MV-4-11 (cell line): ENCODE measurements at places on chromosomes 7 and 10.
A peak's percentile ranks its signal among the peaks of the same experiment; 100 is the strongest.

DNA sequence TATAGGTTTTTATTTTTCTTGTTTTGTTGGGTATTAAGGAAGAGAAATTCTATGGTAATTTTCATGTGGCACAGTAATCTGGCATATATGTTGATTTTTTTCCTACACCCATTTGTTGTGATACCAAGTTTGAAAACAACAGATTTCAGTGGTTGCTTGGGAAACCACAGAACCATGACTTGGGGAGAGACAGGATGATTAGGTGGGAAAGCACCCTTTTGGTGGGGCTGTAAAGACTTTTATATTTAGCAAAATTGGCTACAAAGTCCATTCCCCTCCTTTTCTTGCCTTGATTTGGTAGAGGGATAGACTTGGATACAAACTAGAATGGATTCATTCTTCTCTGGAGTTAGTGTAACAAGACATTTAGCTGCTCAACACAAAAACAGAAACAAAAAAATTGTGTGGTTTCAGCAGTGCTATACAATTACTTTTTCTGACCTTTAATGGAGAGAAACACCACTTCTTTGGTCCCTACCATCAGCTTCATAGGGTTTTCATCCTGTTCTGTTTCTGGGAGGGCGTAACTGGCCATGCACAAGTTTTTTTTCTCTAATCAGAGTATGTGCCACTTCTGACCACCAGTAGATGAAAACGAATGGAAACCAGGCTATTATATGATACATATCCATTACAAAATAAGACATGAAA lies 52.7 kb downstream of the FIGNL1 start:
- DNase-seq: no peak

GRCh38 chr7:122544463-122544862 lies 154.5 kb downstream of the RNF133 start:
- DNase-seq: peak; percentile 89

- DNase-seq: no peak
These were observed 41.8 kb downstream of the CPED1 start for GRCh38 chr7:121030308-121030707.

DNA sequence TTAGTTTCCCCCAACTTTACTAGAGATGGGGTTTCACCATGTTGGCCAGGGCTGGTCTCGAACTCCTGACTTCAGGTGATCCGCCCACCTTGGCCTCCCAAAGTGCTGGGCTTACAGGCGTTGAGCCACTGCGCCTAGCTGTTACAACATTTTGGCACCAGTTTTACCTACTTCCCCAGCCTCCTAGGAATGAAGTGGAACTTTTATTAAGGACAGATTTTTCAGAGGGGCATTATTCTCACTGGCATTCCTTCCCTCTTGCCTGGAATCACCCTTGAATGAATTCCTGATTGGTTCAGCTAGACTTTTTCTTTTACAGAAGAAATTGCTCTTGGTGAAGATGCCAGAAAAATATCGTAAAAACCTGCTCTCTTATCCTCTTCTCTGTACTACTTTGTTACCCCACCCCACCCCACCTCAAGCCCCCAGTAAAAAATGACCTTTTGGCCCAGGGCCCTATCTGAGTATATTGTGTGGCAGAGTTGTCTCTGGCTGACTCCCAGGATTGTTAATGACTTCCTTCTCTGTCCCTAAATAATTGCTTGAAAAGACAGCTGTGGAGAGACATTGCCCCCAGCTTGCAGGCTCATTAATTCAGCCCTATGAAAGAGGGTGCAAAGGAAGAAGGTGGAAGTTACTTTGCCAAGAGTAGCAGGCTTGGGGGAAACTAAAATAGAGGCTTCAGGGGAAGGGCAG lies 189.6 kb downstream of the AUTS2 start:
- no peak for DNase-seq

GRCh38 chr10:61978965-61979364 lies 77.5 kb downstream of the ARID5B start:
- peak; percentile 62 for DNase-seq

DNA sequence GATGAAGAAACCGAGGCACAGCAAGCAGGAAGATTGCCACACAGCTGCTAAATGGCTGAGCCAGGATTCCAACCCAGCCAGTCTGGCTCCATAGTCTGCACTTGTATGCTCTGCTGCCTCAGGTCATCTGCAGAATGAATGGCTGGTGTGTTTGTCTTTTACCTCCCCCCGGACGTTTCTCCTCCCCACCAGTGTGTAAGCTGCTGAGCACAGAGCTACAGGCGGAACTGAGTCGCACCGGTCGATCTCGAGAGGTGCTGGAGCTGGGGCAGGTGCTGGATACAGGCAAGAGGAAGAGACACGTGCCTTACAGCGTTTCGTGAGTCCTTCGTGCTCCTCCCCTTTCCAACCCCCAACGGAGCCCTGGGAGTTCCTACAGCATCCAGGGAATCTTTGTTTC lies 2.6 kb downstream of the CNPY4 start:
- DNase-seq: no peak

GRCh38 chr10:29408847-29409240 lies 120.0 kb downstream of the LYZL1 start:
- no peak for DNase-seq

- DNase-seq: no peak
These were observed 662.0 kb upstream of the ANKRD30A start for GRCh38 chr10:36463390-36463789.

DNA sequence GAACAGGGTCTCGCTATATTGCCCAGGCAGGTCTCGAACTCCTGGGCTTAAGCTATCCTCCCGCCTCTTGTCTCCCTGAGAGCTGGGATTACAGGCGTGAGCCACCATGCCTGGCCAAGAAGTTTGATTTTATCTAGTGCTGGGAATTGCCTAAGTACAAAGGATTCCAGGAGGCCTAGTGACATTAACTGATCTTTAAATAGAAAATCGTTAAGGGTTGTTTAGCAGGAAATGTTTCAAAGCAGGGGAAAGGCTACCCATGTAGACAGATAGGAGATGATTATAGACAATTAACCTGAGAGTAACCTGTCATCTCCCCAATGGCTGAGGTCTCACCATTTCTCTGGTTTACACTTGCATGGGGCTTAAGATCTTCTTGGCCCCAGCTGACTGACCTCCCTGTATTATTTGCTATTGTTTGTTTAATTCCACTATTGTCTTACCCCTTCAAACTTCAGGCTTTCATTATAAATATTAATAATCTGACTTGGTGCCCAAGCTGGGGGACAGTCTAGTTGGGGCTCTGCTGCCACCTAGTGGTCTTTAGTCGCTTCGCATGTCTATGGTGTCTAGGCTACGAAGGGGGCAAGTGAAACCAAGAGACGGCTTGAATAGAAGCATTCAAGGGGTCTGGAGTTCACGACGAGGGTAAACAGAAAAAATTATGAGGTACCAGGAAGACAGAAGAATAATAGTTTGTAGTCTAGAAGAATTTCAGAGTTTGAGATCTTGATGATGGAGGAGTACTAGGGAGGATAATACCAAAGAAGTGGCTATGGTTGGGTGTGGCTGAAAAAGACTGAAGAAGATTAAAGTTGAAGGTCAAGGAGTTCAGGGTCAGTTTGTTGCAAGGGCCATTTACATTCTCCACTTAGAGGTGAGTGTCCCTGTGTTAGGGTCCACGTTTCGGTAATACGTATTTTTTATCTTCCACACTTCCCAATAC lies 40.4 kb upstream of the BPGM start:
- DNase-seq: peak; percentile 28

DNA sequence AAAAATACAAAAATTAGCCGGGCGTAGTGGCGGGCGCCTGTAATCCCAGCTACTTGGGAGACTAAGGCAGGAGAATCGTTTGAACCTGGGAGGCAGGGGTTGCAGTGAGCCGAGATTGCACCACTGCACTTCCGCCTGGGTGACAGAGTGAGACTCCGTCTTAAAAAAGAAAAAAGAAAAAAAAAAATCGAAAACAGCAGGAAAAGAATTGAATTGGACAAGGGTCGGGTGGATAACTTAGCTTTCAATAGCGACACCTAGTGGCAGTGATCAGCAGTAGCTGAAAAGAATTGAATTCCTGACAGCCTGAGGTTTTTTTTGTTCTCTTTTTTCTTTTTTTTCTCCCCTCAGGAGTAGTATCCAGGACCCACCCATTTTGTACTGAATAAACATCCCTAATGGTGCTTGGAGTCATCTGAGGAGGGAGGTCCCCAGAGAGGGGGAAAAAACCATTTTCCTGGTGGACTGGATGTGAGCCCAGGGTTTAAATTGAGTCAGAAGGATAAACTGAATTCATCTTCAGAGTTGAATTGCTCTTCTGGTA lies 55.1 kb downstream of the CYCS start:
- DNase-seq: peak; percentile 72

GRCh38 chr10:102419269-102420180 lies 940 bp upstream of the PSD start:
- peak; percentile 28 for DNase-seq

- no peak for DNase-seq
These were observed 91.4 kb upstream of the CCDC71L start for GRCh38 chr7:106752367-106752766.

DNA sequence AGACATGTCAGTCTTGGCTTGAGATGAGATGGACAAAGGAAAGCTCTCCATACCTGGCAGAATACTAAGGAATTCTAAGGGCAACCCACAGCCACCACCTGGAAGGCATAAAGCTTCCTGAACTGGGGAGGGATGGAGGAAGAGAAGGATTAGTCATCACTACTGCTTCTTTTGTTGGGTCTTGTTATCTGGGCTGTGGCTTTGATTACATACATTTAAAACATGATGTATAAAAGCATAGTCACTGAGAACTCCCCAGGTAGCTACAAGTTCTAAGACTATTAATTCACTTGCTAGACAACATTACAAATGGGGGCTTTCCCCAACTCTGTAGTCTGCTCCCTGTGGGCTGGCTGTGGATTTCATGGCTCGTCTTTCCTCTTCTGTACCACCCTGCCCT lies 58.2 kb downstream of the RBM33 start:
- DNase-seq: no peak

DNA sequence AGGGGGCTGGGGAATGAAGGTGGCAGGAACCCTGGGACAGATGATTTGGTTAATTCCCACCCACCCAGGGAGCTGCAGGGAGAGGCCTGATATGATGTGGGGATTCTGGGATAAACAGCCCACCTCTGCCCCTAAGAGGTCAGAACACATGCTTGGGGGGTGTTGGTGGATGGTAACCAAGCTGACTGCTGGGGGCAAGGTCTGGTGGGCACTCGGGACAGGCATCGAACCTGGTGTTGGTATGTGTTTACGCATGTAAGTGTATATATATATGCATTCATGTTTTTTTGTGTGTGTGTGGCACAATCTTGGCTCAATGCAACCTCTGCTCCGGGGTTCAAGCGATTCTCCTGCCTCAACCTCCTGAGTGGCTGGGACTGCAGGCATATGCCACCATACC lies 80.7 kb upstream of the TMEM248 start:
- DNase-seq: no peak

- DNase-seq: no peak
These were observed 231.4 kb downstream of the PTEN start for GRCh38 chr10:88094795-88095194.

GRCh38 chr10:99540657-99541531 lies 8.2 kb downstream of the NKX2-3 start:
- DNase-seq: no peak

DNA sequence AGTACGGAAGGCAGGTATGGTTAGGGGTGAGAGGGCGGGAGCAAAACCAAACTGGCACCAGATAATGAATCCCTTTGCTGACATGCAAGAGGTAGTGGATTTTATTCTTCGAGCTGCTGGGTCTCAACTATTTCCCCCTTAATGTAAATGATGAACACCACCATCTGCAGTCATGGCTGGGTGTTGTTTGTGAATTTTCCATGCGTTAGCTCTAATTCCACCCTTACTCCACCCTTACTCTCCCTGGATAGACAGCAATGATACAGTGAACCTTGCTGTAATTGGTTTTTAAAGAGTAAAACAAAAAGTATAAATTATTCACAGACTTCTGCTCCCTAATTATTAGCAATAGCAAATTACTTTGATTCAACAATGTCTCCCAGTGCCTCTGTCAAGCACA lies 74.5 kb upstream of the PDE1C start:
- DNase-seq: no peak

GRCh38 chr7:140033779-140034363 lies 28.9 kb downstream of the PARP12 start:
- no peak for DNase-seq

DNA sequence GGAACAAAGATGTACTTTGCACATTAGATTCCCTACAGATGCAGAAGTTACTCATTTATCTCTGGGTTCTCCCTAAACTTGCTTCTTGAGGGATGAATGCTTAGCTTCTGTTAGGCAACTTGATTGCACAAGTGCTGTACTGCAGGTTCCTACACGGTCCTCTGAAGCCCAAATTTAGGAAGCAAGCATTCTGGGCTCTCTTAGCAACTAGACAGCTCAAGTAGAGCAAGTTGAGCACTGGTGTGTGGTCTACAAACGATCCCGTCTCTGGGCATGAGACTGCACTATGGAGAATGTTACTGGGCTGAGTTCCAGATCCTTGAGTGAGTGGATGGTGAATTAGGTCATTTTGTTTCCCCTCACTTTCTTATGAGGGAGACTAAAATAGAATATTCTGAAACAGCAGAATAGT lies 14.3 kb downstream of the SEMA3D start:
- peak; percentile 57 for DNase-seq

DNA sequence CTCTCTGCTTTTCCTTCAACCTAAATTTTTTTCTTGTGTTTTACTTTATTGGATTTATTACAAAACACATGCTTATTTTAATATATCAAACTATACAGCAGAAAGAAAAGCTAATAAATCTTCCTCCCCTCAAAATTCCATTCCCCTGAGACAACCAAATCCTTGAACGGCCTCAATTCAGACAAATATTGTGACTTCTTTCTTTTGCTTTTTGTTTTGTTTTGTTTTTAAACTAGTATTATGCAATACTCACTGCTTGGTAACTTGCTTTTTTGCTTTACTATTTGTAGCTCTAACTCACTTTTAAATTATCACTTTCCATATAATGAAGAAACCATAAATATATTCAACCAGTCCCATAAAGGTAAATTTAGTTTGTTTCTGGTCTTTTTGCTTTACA lies 59.4 kb upstream of the CDK1 start:
- no peak for DNase-seq

GRCh38 chr10:3152566-3152935 lies 20.0 kb downstream of the PITRM1 start:
- no peak for DNase-seq

DNA sequence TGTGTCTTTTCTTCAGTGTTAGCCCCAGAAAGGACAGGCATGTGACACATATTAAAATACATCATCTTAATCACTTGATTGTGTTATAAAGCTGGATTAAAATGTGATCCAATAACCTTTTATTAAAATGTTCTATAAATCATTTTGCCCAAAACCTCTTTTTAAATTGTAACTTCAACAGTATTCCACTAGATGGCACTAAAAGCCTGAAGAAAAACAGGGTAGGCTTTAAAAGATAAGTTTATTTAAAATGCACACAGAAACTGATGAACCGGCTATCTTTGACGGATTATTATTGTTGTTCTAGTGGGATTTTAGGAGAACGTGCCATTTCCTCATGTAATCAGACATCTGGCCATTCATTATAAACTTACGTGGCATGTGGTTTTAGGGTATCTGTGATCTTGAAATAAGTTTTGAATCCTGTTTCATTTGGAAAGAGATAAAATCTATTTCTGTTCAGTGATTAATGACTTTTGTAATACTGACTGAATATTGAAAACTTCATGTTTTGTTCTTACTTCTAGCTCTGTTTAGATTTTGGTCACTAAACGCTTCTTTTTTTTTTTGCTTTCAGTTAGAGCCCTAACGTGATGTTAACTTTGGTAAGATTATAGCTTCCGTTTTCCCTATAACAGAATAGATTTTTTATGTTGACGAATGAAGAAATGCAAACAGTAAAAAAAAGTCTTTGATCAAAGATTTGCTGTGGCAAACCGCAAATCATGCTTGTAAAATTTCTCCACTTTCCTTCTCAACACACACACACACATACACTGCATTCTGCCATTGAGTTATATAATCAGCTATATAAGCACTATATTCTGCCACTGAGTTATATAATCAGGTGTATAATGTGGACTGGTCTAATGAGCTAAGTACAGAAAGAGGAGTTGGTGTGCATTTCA lies 13.6 kb downstream of the VPS50 start:
- peak; percentile 27 for DNase-seq
